ENCODE measurements at places on chromosomes 5 and 9. TPM values are rescaled to one million over a fixed set of nuclear protein-coding genes. Genes with fewer than 3 reads are reported as not detected.

Gene SPINK6
- total RNA-seq: not detected

GRCh38 chr9:25205285-25205684 lies 473.0 kb downstream of the TUSC1 start:
- no peak overlapping the region for H3K4me3 ChIP-seq
- no peak overlapping the region for H3K27ac ChIP-seq
- no peak for DNase-seq
- H3K4me1 ChIP-seq: no peaks in the 10 kb centered on the region
- no peaks in the 10 kb centered on the region for H3K36me3 ChIP-seq
- H3K27me3 ChIP-seq: no peaks in the 10 kb centered on the region

Gene EIF4E1B
- not detected for total RNA-seq

Gene CER1
- total RNA-seq: not detected

DNA sequence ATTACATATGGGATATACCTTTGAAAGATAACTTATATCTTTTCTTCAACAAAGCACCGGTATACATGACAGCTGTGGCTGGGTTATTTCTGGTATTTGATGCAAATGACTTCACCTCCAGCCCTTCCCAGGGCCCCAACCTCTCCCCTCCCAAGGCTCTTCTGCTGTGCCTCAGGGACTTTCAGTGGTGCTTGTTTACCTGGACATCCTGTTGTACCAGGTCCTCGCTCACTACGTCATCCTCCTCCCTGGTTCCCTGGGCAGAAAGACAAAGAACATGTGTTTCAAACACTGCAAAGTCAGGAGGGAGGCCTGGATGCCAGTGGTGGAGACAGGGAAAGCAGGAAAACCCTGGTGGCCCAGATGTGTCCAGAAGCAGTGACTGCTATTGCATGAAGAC lies 23.4 kb downstream of the ANXA6 start:
- no peak for DNase-seq
- H3K4me1 ChIP-seq: peaks cover 53% of the 10 kb centered on the region
- peak overlapping the region; percentile 14 for H3K27ac ChIP-seq
- no peak overlapping the region for H3K4me3 ChIP-seq

DNA sequence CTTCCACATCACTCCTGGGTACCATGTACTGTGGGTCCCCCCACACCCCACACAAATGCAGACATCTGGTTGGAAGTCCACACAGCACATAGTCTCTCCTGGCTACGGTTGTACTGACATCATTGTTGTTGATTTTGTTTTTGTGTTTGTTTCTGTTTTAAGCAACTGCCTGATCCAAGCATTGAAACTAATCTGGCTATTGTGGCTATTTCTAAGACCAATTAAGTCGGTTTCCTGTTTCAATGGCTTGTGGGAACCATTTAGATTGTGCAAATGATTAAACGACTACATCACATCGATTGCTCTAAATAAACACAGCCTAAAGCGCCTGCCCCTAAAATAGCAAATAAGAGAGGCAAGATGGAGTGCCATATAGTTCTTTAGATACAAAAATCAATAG lies 226.8 kb upstream of the IRX4 start:
- no peaks in the 10 kb centered on the region for H3K4me1 ChIP-seq
- no peak overlapping the region for H3K4me3 ChIP-seq
- H3K27me3 ChIP-seq: no peaks in the 10 kb centered on the region
- H3K27ac ChIP-seq: no peak overlapping the region
- H3K36me3 ChIP-seq: no peaks in the 10 kb centered on the region

DNA sequence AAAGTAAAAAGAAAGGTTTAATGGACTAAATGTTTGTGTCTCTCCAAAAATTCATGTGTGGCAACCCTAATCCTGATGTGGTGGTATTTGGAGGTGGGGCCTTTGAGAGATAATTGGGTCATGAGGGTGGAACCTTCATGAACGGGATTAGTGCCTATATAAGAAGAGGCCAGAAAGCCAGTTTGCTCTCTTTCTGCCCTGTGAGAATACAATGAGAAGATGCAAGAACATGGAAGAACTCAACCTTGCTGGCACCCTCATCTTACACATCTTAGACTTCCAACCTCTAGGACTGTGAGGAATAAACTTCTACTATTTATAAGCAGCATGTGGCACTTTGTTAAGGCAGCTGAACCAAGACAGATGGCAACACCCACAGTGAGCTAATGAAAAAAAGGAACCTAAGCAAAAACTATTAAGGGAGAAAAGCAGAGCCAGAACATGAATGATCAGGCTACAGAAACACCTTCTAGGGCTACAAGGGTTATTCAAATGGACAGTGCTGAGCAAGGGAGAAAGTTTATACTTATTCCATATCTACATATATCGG lies 159.5 kb downstream of the PLK2 start:
- H3K27me3 ChIP-seq: no peaks in the 10 kb centered on the region
- H3K4me3 ChIP-seq: no peak overlapping the region
- no peaks in the 10 kb centered on the region for H3K36me3 ChIP-seq
- DNase-seq: no peak

Gene SLC27A6
- not detected for total RNA-seq

Gene ASPN
- total RNA-seq: not detected

DNA sequence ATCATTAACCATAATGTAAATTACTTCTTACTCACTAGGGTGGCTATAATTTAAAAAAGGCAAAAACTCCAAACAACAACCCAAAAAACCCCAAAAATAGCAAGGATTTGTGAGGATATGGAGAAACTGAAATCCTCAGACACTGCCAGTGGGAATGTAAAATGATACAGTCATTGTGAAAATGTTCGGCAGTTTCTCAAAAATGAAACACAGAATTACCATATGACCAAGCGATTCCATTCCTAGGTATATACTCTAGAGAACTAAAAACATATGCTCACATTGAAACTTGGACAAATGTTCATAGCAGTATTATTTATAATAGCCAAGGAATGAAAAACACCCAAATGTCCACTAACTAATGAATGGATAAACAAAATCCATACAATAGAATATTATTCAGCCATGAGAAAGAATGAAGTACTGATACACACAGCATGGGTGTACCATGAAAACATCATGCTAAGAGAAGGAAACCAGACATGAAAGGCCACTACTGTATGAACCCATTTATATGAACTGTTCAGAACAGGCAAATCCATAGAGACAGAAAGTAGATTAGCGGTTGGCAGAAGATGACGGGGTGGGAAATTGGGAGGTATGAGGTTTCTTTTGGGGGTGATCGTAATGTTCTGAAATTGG lies 119.1 kb downstream of the MAPKAP1 start:
- no peaks in the 10 kb centered on the region for H3K27me3 ChIP-seq
- no peak overlapping the region for H3K27ac ChIP-seq
- DNase-seq: no peak
- H3K4me1 ChIP-seq: peaks cover 2% of the 10 kb centered on the region
- H3K4me3 ChIP-seq: no peak overlapping the region

DNA sequence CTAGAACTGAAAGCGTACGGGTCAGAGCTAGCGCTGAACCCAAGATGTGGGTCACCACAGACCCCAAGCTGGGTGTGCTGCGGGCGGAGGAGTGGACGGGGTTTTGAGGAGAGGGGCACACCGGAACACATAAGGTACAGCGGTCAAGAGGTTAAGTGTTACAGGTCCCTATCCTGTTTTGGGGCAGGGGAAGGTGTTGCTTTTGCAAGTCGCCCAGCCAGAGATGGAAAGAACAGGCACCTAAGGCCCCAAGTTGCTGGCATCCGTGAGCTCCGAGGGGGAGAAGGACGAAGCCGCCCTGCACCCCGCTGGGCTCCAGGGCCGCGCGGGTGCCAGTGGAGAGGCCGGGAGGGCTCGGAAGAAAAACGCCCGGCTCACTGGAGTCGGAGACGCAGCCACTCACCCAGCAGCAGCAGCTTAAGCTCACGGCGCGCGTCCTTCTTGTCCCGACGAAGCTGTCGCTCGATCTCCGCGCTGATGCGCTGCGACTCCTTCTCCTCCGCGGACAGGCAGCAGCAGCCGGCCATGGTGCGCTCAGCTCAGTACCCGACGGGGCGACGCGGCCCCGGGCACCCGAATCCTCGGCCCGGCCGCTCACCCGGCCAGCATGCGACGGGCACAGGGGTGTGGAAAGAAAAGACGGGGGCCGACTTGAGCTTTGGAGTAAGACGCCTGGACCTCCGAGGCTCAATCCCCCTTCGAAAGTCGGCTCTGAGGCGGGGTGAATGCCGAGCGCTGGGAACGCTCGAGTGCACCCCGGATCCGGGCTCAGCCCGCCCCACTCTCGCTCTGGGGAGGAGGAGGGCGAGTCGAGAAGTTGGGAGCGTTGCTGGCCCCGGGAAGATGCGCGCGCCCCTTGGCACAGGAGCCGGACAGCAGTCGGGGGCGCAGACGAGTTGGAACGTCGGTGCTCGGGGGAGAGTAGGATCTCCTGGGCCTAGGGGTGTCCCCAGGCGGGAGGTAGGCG lies 572 bp downstream of the GNA14 start:
- no peak for DNase-seq
- H3K4me1 ChIP-seq: peaks cover 9% of the 10 kb centered on the region
- peak overlapping the region; percentile 53 for H3K4me3 ChIP-seq
- no peak overlapping the region for H3K27ac ChIP-seq
- peaks cover 58% of the 10 kb centered on the region for H3K27me3 ChIP-seq

DNA sequence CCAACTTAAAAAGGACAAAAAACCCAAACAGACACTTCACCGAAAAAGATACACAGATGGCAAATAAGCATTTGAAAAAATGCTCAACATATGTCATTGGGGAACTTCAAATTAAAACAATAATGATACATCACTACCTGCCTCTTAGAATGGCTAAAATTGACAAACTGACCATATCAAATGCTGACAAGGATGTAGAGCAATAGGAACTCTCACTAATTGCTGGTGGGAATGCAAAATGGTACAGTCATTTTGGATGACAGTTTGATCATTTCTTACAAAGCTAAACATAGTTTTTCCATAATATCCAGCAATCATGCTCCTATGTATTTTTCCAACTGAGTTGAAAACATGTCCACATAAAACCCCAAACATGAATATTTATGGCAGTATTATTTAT lies 58.9 kb upstream of the RAPGEF6 start:
- H3K27ac ChIP-seq: no peak overlapping the region
- no peak for DNase-seq
- peaks cover 50% of the 10 kb centered on the region for H3K36me3 ChIP-seq
- H3K27me3 ChIP-seq: no peaks in the 10 kb centered on the region
- no peak overlapping the region for H3K4me3 ChIP-seq

Gene CPEB4
- total RNA-seq: 19.5 TPM

Gene APBA1
- total RNA-seq: 6.2 TPM

All from activated CD4-positive, alpha-beta memory T cell treated with anti-CD3 and anti-CD28 coated beads, Interleukin-2, amount 10 ng/mL, durations not matched to agents 7 days and 5 days (primary cell).